ENCODE measurements at places on chromosomes 5 and 9. TPM values are rescaled to one million over a fixed set of nuclear protein-coding genes. Genes with fewer than 3 reads are reported as not detected.

Gene C1QTNF3
- total RNA-seq: 25.6 TPM

Gene PCDHGA6
- total RNA-seq: 2.9 TPM

DNA sequence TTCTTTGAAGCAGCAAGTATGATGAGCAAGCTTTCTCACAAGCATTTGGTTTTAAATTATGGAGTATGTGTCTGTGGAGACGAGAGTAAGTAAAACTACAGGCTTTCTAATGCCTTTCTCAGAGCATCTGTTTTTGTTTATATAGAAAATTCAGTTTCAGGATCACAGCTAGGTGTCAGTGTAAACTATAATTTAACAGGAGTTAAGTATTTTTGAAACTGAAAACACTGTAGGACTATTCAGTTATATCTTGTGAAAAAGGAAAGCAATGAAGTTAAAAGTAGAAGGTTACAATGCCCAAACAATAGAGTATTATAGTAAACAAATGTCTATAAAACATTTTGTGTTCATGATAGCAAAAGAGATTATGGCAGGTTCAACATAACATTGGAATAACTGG is 88.6 kb downstream of the JAK2 start:
- H3K27ac ChIP-seq: no peak overlapping the region
- no peak for DNase-seq
- H3K27me3 ChIP-seq: no peaks in the 10 kb centered on the region

- no peaks in the 10 kb centered on the region for H3K36me3 ChIP-seq
- no peaks in the 10 kb centered on the region for H3K27me3 ChIP-seq
- H3K4me3 ChIP-seq: no peak overlapping the region
- no peaks in the 10 kb centered on the region for H3K4me1 ChIP-seq
- no peak for DNase-seq
Measured at GRCh38 chr9:12904261-12905000, 129.6 kb downstream of the LURAP1L start.

DNA sequence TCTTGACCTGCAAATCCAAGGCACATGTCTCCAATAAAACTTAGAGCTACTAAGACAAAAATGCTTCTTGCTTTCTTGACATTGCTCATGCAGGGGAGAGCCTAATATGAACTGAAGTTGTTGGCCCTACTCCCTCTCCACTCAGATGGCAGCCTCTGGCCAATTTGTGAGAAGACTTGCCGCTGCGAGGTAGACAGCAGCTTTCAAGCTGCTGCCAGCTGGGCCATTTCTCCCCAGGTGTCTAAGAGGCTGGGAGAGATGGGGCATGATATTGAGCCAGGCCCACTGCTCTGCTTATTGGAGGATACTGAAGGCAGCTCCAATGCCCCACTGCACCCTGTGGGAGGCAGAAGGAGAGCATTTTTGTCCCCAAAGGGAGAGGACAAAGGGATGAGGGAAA is 380.5 kb downstream of the RASEF start:
- H3K36me3 ChIP-seq: no peaks in the 10 kb centered on the region
- H3K4me3 ChIP-seq: no peak overlapping the region
- H3K27ac ChIP-seq: no peak overlapping the region
- DNase-seq: no peak
- H3K4me1 ChIP-seq: no peaks in the 10 kb centered on the region

DNA sequence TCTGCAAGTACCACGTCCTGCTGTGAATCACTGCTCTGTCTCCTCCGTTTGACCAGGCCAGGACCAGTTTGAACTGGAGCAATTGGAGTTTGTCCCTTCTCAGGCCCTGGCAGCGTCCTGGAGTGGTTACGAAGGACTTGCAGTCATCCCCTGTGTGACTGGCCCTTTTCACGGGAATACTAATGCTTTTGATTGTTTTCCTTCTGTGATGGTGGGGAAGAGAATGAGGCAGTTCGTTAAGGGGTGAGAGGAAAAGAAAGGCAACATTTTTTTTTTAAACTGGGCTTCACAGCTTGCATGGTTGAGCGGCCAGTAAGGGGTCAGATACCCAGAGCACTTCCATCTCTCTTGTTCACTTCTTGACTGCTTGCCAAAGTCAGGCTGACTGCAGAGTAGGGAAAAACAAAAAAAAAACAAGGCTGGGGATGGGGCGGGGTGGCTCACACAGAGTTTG is 153.5 kb upstream of the STK32A start:
- no peaks in the 10 kb centered on the region for H3K27me3 ChIP-seq
- no peak overlapping the region for H3K27ac ChIP-seq
- H3K36me3 ChIP-seq: no peaks in the 10 kb centered on the region
- no peak overlapping the region for H3K4me3 ChIP-seq
- no peaks in the 10 kb centered on the region for H3K4me1 ChIP-seq

GRCh38 chr5:96159043-96159442 is 197.4 kb upstream of the ELL2 start:
- DNase-seq: no peak
- H3K27ac ChIP-seq: no peak overlapping the region
- no peaks in the 10 kb centered on the region for H3K36me3 ChIP-seq
- H3K4me1 ChIP-seq: no peaks in the 10 kb centered on the region

- no peaks in the 10 kb centered on the region for H3K36me3 ChIP-seq
- H3K27me3 ChIP-seq: no peaks in the 10 kb centered on the region
- peak; percentile 45 for DNase-seq
- no peak overlapping the region for H3K27ac ChIP-seq
- no peak overlapping the region for H3K4me3 ChIP-seq
Measured at GRCh38 chr5:44665101-44665701, 143.5 kb upstream of the MRPS30 start.
